ENCODE measurements at places on chromosomes 12 and 14.
A peak's percentile ranks its signal among the peaks of the same experiment; 100 is the strongest.

GRCh38 chr12:3152892-3153291 is 75.7 kb downstream of the TSPAN9 start:
- DNase-seq = no peak

DNA sequence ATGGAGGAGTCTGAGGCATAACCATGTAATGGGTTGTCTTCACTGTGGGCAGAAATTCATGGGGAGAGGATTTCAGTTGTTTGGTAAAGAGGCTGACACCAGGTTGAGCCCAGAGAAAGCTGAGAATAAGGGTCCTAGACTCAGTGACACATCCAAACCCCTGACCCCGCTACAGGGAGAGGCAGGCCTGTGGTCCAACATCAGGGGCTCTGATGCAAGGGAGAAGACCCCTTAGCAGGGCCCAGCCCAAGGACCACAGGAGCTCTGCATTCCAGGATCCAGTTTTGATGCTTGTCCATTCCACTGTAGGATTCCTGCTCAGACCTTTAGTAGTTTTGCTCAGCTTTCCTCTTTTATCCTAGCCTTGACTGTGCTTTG is 15.5 kb downstream of the GPR68 start:
- DNase-seq = no peak

- no peak for DNase-seq
These were observed 30.7 kb downstream of the SSPN start for GRCh38 chr12:26226122-26226521.

DNA sequence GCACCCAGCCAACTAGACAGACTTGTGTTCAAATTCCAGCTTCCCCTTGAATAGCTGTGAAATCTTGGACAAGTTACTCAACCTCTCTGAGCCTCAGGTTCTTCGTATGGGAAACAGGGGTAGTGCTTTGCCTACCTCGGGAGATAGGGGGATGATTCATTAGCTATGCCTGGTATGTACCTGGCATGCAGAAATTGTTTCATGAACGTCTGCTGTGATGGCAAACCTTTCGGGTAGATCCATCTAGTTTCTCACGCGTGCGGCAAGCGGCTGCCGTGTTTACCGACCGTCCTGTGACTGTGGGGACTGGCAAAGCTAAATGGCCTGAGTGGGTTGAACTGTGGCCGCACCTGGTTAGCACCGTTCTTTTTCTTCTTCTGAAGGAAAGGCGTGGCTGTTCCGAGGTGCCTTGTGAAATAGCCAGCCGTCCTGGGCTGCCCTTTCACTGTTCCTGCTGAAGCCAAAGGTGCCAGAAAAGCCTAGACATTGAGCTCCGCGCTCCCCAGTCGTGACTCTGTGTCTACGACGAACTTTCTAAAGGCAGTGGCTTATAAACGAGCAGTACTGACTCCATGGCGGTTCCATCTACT is 40.6 kb upstream of the MED13L start:
- DNase-seq = no peak

DNA sequence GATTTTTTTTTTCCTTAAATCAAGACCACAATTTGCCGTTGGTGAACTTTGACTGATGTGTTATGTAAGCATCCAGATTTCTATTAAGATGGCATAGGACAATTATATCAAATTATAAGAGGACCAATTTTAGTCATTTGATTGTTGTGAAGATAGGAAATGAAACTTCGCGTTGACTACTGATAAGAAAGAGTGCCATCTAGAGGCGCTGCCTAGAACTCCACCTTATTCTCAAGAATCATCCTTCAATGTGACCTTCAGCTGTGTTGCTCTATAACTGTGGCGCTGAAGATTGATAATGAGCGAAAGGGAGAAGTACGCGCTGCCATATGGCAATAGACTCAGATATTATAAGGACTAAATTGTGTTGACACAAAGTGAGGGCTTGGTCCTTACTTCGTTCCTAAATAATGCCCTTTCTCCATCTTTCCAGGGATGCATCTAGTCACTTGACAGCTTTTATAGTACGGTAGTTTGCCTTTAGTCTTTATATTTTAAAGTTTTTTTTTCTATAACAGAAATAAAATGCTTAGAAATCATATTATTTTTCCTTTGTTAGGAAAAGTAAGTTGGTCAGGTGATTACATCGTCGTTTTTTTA is 350.8 kb upstream of the STXBP6 start:
- no peak for DNase-seq

GRCh38 chr12:53205747-53206419 is 1.2 kb downstream of the ITGB7 start:
- peak; percentile 23 for DNase-seq

GRCh38 chr14:32608857-32609256 is 279.8 kb downstream of the AKAP6 start:
- no peak for DNase-seq
